Activated T-helper 1 cell treated with anti-CD3 and anti-CD28 coated beads, Interleukin-12 subunit alpha, Interleukin-12 subunit beta, Interleukin-2, Interleukin-4 antibody, amounts not matched to agents 30 ng/mL and 10 ng/mL and 1 ng/mL, durations not matched to agents 14 hours and 24 hours and 36 hours (primary cell): ENCODE measurements at places on chromosomes 16 and 17. TPM values are rescaled to one million over a fixed set of nuclear protein-coding genes. Genes with fewer than 3 reads are reported as not detected.
A peak's percentile ranks its signal among the peaks of the same experiment; 100 is the strongest.

- DNase-seq, result no peak
These were observed 99.8 kb upstream of the CDH5 start for GRCh38 chr16:66266436-66267291.

The CBX2 gene
- total RNA-seq, result 4.7 and 5.1 TPM in 2 replicates

DNA sequence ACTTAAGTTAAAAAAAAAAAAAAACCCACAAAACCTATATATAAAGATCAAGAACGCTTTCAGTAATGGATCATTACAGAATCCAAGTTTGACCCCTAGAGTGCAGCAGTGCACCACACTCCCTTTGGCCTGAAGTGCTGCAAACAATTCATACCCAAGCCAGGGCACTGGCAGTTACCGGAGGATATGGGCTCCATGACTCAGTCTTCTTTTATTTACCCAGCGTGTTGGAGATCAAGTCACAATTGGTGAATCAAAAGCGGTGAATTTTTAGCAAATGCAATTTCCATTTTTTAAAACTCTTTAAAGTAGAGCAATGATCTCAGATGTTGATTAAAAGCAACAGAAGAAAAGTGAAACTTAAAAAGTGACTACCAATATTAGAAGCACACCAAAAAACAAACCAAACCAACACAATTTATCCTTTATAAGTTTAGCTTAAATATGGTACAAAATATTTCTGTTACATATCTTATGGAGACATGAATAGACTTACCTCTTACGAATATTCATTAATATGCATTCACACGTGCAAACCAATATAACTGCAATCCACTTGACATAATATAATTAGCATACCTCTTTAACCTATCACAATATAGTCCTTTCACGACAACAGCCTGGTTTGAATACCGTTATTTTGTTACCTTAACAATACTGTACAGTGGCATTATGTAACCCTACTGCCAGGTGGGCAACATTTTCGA is 46.3 kb downstream of the ZNF652 start:
- peak; percentile 63 for DNase-seq

GRCh38 chr17:35345926-35346771 is 27.3 kb downstream of the SLFN11 start:
- peak; percentile 26 for DNase-seq

DNA sequence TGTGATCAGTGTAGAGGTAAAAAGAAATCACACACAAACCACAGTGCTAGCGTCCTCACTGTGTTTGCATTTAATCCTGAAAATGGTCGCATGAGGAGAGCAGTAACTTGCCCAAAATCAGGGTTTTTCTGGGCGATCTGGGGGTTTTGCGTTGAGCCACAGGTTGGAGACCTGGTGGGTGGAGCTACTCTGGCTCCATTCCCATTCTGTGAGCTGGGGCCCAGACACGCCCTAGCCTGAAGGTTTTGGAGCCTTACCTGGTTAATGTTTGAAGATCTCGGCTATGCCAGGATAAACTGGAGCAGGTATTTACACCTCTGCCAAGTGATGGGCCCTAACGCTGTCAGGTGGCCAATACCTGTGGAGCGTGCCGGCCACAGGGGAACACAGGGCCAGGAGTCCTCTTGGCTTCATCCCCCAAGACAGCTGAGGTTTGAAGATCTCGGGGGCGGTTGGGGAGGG is 48.4 kb downstream of the MPRIP start:
- no peak for DNase-seq

DNA sequence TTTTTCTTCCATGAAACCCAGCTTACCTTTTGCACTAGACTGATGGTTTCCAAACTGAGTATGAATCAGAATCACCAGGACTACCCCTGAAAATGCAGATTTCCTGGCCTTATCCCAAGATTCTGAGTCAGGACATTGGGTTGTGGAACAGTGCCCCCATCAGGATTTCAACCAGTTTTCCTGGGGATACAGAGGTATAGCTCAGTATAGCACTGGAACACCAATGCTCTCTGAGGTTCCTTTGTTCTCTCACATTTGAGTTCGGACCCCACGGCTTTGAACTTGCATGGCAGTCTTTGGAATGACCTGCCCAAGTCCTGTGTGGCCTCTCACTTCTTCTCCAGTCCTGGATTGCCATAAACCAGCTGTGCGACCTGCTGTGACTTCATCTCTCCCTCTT is 12.8 kb upstream of the CCL8 start:
- DNase-seq, result no peak

The TRIM16 gene
- 15.9 and 16.7 TPM in 2 replicates for total RNA-seq

GRCh38 chr16:88769617-88770460 is 15.2 kb downstream of the PIEZO1 start:
- DNase-seq, result no peak

GRCh38 chr16:87469169-87469568 is 23.7 kb downstream of the ZCCHC14 start:
- DNase-seq, result no peak

The RAMP2 gene
- total RNA-seq, result not detected in 2 replicates

- DNase-seq, result no peak
These were observed 230.6 kb downstream of the MSI2 start for GRCh38 chr17:57486882-57487301.

- no peak for DNase-seq
These were observed 54.7 kb downstream of the VPS35L start for GRCh38 chr16:19610200-19610599.

DNA sequence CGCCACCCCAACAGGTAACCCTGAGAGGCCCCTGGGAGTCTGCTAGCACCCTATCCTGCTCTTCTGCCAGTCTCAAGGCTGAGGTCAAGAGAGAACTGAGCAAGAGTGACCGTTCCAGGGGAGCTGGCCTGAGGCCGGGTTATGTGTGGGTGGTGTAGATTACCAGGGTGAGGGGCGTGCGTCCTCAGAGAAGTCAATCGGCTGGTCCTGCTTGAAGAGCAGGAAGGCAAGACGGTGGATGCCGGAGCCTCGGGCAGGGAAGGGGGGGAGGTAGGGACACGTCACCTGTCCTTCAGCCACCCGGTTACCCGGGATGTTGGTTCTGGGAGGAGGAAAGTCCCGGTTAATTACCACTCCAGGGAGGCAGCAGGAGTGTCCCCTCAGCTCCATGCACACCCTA is 2.6 kb upstream of the TRIM65 start:
- DNase-seq, result no peak

The KRT12 gene
- total RNA-seq, result not detected in 2 replicates

GRCh38 chr16:27483624-27484023 is 66.1 kb downstream of the GTF3C1 start:
- no peak for DNase-seq

The ABCC12 gene
- not detected in 2 replicates for total RNA-seq

- no peak for DNase-seq
These were observed 6.8 kb upstream of the ANKS4B start for GRCh38 chr16:21226749-21227148.

The KRT40 gene
- total RNA-seq, result not detected in 2 replicates

The SLC38A8 gene
- not detected in 2 replicates for total RNA-seq

The PRSS36 gene
- total RNA-seq, result 0.27 and 0.34 TPM in 2 replicates

The ALDH3A1 gene
- total RNA-seq, result not detected in 2 replicates

The SYNGR2 gene
- total RNA-seq, result 131 and 133 TPM in 2 replicates
